ENCODE measurements at places on chromosomes 12 and 14.

DNA sequence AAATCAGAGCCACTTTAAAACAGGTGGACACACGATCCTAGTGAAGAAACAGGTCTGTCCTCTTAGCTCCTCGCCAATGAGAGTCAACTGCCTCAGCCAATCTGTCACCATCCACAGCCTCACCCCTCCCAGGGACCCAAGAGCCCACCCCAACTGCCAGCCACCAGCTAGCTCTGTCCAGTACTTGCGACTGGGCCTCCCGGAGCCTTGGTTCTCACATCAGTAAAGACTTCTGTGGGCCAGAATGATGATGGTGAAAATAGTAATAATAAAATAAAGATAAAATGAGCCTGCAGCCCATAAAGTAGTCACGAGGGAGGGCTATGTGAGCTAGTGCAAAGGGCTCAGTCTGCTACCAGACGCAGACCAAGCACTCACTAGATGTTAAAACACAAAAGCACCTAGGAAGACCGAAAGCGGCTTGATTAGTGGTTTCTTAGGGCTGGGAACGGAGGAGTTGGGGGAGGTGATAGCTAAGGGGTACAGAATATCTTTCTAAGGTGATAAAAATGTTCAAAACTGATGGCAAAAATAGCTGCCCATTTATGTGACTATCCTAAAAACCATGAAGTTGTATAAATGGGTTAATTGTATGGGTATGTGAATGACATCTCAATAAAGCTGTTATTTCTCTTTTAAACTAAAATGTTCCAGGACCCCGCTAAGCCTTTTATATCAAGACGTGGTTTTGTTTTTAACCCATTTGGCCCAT lies 39.8 kb downstream of the ACTN1 start:
- no peak for DNase-seq

DNA sequence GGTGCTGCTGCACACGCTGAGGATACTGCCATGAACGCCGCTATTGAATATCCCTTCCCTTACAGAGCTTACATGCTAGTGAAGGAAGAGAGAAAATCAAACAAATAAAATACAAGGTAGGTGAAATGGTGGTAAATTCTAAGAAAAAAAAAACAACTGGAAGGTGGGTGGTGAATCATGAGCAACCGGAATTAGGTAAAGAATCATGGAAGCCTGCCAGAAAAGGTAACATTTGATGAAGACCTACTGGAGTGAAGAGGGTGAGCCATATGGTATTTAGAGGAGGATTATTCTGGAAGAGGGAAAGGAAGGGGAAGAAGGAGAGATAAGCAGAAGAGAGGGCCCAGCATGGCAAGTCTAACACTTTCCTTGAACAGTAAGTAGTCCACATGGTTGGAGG lies 76.1 kb downstream of the LRIG3 start:
- no peak for DNase-seq

DNA sequence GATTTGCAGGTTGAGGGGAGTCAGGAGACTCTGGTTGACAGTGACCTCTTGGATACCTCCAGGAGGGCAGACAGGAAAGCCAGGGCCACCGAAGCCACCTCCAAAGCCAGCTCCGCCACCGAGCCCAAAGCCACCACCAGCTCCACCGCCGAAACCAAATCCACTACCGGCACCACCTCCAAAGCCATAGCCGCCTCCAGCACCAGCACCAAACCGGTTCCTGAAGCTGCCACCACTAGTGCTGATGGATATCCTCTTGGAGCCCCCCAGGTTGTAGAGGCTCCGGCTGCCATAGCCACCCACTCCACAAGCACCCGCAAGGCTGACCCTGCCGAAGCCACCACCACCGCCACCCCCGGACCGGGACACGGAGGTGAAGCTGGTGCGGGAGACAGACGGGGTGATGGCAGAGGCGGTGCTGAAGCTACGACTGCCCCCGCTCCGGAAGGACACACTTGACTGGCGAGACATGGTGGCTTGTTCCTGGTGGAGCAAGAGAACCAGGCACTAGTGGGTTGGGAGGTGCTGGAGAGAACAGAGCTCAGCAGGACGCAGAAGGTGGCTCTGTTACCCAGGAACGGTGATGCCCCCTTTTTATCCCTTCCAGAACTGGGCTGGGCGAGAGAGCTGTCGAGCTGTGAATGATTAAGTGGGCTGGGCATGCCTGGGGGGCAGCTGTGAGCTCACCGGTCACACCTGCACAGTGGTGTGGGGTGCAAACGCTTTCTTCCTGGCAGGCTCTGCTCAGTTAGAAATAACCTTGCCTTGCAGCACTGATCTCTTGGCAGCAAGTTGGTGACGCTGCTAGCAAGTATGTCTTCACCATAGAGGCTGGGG lies at the start of gene KRT5:
KRT5 (minus strand) TSS at position 569 of the 837 bp plus-strand sequence; CDS start at position 471, 98 bp downstream.
- no peak for DNase-seq

DNA sequence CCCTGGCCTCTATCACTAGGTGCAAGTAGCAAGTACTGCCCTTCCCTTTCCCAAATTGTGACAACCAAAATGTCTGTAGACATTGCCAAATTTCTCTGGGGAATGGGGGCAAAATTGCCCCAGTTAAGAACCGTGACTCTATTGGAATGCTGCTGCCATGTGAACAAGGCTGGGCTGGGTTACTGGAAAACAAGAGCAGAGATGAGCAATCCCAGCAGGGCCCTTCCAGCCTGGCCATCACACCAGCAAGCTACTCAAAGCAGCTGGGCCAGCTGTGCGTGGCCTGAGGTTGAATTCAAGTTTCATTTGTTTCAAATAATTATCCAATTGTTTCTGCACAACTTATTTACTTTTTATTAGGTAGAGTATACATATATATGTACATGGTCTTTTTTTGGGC lies 103.4 kb upstream of the PKP2 start:
- no peak for DNase-seq

- DNase-seq, result no peak
Measured at GRCh38 chr14:92511453-92512238, 1.9 kb upstream of the RIN3 start.

DNA sequence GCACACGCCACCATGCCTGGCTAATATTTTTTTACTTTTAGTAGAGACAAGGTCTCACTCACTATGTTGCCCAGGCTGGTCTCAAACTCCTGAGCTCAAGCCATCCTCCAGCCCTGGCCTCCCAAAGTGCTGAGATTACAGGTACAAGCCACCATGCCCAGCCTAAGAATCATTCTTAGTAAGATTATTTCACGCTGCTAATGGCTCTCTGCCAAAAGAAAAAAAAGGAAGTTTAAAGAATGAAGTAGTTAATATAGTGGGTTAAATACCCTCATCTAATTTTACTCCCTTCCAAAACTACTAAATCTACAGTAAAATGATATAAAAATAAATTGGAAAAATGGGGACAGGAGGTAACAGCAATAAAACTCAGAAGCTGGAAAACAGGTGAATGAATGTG lies 2.6 kb downstream of the ETFRF1 start:
- DNase-seq, result no peak

GRCh38 chr12:131065279-131065678 lies 111.6 kb downstream of the ADGRD1 start:
- DNase-seq, result no peak
